ENCODE measurements at places on chromosomes 7 and 10. TPM values are rescaled to one million over a fixed set of nuclear protein-coding genes. Genes with fewer than 3 reads are reported as not detected.

Gene NCF1
- 0.37 TPM for total RNA-seq

Gene HDAC9
- 61.6 TPM for total RNA-seq

Gene SH3PXD2A
- 56.9 TPM for total RNA-seq

Gene TMEM213
- not detected for total RNA-seq

Gene EBF3
- 29.4 TPM for total RNA-seq

Gene RPP30
- 70.9 TPM for total RNA-seq

Gene PTPRN2
- total RNA-seq, result 2.8 TPM

Gene CDNF
- total RNA-seq, result 1.9 TPM
